Aorta (tissue), 5 donors: ENCODE measurements at places on chromosomes 16 and 17. TPM values are rescaled to one million over a fixed set of nuclear protein-coding genes. Genes with fewer than 3 reads are reported as not detected.

The LRRC75A gene
- total RNA-seq = 4.8 TPM

The SRCAP gene
- 55.0 TPM for total RNA-seq

The DPEP2NB gene
- total RNA-seq = not detected

The CDRT15L2 gene
- total RNA-seq = not detected

The SNX20 gene
- 2.7 TPM for total RNA-seq

The TSPOAP1 gene
- 9.0 TPM for total RNA-seq

The GP1BA gene
- total RNA-seq = not detected

The HOXB1 gene
- total RNA-seq = not detected

The TMEM98 gene
- 65.8 TPM for total RNA-seq

The MYCBPAP gene
- total RNA-seq = 1.8 TPM

The NPIPA3 gene
- 8.0 TPM for total RNA-seq

The NKD1 gene
- total RNA-seq = 55.2 TPM

The FZD2 gene
- 22.1 TPM for total RNA-seq

The ZG16B gene
- total RNA-seq = not detected

The HEXIM1 gene
- 48.7 TPM for total RNA-seq

The ASGR1 gene
- total RNA-seq = 3.9 TPM

The PRM3 gene
- total RNA-seq = not detected

GRCh38 chr16:82031116-82032084 lies 3.7 kb upstream of the HSD17B2 start:
- no peak for DNase-seq

DNA sequence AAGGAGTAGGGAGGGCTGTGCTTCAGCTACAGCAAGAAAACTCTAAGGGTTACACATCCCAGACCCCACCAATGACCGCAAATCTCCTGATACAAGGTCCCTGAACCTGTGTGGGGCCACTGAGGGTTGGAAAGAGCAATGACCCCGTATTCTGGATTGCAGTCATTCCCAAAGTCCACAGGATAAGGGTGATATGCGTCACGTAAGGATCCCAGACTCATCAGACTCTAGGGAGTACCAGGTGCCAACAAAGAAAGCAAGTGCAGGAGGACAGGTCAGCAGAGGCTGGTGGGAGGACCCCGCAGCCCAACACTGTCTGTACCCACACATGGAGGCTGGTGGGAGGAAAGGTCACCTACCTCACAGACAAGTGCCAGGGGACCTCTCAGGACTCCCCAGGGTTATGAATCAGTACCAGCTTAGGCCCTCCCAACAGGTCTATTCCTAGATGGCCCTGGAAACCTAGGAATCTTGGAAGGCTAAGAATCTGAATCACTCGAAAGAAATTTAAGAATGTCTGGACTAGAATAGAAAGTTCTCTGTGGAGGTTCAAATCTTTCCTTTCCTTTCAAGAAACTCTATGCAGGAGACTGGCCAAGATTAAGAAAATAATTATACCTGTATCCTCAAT lies 16.2 kb downstream of the PITPNA start:
- DNase-seq = no peak

DNA sequence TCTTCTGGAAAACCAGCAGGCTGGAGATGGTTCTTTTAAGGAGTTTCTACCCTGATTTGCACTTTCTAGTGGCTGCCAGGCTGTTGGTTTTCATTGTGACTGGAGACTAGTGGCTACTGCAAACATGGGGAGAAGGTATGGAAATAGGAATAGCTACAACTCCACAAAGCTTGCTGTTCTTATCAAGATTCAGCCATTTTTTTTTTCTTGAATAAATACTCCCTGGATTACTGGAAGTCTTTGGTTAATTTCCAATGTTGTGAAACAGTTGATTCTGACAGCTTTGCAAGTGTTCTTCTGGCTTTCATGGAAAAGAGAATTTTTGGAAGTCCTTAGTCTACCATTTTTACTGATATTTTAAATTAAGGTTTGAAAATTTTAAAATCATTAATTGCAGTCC lies 277.7 kb downstream of the HS3ST3A1 start:
- DNase-seq = no peak

DNA sequence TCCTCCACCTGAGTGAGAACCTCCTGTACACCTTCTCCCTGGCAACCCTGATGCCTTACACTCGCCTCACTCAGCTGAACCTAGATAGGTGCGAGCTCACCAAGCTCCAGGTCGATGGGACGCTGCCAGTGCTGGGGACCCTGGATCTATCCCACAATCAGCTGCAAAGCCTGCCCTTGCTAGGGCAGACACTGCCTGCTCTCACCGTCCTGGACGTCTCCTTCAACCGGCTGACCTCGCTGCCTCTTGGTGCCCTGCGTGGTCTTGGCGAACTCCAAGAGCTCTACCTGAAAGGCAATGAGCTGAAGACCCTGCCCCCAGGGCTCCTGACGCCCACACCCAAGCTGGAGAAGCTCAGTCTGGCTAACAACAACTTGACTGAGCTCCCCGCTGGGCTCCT lies 679 bp downstream of the GP1BA start:
- DNase-seq = no peak

GRCh38 chr17:11121341-11121985 lies 119.5 kb upstream of the SHISA6 start:
- no peak for DNase-seq

- no peak for DNase-seq
These were observed 5.1 kb downstream of the TMEM235 start for GRCh38 chr17:78236362-78237127.

GRCh38 chr16:12271006-12271405 lies 294.5 kb downstream of the SNX29 start:
- DNase-seq = no peak

DNA sequence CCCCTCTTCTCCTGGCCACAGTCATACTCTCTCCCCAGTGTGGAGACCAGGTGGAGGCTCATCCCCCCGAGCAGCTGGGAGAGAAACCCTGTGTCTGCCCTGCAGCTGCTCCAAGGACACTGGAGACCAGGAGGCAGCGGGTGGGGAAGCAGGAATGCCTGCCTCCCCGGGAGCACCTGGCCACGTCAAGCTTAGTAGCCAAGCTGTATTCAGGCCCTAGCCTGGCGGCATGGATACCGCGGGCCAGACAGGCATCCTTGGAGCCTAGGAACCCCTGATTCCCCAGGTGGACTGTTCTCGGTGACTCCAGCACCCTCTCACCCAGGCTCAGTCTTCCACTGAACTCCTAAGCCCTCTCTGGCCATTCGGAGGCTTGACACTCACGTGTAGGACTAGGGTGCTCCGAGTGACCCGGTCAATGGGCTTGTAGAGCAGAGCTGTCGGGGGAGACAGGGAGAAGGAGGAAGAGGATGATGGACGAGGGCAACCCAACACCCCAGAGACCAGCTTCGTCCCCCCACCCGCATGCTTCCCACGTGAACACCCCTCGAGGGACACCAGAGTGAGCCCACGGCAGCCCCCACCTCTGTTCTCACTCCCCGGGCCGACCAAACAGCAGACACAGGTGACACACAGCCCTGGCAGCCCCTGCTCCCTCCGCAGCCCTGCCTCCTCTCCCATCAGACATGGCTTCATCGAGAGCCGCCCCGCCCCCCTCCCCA lies 76.5 kb downstream of the TIMM22 start:
- DNase-seq = peak; percentile 64

GRCh38 chr17:60652454-60653247 lies 25.0 kb upstream of the BCAS3 start:
- DNase-seq = no peak

- no peak for DNase-seq
These were observed 924 bp downstream of the ZNF598 start for GRCh38 chr16:2008631-2009163.

GRCh38 chr17:6668727-6669425 lies 17.3 kb downstream of the C17orf100 start:
- no peak for DNase-seq

DNA sequence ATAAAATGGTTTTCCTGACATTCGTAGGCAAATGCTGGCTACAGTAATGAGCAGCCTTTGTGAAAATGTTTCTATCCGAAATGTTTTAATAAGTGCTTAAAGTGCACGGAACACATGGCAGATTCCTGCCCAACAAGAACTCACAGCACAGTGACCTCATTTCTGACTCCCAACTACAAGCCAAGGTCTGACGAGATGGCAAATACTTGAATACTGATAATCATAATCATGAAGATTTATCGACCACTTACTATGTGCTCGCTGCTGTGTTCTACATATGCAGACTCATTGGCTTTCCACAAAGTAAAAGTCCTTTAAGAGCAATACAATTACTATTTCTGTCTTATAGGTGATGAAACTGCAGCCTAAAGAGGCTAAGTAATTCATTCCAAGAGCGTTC lies 238.1 kb upstream of the CDH5 start:
- no peak for DNase-seq

DNA sequence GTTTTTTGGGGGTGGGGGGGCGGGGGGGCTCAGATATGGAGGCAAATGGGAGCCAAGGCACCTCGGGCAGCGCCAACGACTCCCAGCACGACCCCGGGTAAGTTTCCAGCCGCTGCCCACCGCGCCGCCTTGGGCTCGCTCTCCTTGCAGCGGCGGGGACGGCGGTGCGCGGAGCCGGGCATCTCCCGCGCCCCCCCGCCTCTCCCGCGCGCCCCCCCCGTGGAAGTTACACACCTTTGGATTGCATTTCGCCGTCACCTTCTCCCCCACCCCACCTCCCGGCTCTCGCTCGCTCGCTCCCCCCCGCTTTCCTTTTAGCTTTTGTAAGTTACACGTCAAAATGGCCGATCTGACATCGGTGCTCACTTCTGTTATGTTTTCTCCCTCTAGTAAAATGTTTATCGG lies 387 bp downstream of the MSI2 start:
- peak; percentile 44 for DNase-seq

DNA sequence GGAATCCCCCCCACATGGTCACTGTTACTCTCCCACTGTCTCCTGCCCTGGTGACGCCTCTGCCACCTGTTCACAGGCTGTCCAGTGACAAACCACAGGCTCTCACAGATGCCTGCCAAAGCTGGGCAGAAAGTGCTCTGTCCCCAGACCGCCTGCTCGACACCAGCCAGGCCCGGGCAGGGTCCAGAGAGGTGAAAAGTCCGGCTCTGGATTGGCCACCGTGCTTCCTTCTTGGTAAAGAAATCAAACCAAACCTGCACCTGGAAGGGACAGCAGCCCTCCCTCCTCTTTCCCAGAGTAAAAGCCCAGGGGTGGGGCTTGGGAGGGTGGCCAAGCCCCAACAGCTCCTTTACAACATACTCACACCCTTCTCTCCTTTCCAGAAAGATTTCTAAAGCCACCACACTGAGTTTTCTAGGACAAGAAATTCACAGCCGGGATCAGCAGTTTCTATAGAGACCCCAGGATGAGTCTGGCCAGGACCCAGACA lies 6.2 kb downstream of the PCGF2 start:
- DNase-seq = no peak

- no peak for DNase-seq
These were observed 30.9 kb downstream of the PAFAH1B1 start for GRCh38 chr17:2624292-2624731.

DNA sequence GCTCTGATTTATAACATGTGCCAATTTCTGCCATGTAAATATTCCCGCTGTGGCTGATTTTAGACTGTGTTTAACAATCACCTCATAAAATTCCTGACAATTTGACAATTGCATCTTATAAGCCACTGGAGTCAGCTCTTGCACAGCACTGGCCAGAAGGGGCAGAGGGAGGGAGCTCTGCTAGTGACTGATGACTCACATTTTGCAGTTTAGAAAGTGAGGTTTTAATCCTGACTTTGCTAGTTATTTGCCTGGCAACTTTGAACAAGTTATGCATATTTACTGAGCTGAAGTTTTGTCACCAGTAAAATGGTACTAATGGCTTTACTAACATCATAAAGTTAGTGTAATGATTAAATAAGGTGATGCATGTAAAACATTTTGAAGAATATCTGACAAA lies 452.3 kb downstream of the CNTNAP4 start:
- DNase-seq = no peak

DNA sequence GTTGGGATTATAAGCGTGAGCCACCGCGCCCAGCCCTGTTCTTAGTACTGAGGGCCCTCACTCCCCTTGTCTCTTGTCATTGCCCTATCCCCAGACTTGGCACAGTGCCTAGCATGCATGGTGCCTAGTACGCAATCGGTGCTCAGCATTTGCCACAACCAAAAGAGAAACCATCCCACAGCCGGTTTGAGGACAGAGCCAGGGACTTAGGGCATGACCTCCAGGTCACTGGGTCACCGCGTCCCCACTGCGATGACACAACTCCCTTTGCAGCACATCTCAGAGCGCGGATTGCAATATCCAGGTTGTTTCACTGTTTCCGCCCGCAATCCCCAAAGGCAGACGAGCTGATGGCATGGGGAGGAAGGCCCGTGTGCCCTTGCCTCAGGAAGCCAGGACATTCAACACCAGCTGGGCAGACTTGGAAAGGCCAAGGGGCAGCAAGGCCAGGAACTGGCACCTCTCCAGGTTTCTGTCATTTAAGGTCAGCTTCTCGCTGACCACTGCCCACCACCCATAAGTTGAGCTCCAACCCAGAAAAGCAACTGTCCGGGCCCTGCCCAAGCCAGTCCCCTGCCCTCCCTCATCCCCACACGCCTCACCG lies 274.5 kb downstream of the MRTFB start:
- DNase-seq = no peak

GRCh38 chr16:48318630-48319029 lies 66.6 kb downstream of the SIAH1 start:
- DNase-seq = peak; percentile 52

DNA sequence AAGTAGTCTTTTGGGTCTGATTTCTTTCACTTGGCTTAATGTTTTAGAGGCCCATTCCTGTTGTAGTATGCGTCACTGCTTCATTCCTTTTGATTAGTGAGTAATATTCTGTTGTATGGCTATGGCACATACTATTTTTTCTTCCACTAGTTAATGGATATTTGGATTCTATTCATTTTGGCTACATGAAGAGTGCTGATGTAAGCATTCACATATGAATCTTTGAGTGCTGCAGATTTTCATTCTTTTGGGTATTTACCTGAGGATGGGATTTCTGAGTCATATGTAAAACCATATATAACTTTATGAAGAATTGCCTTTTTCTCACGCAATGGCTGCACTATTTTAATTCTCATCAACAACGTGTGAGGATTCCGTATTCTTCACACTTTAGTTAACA lies 113.6 kb downstream of the AHSP start:
- DNase-seq = no peak

- no peak for DNase-seq
These were observed 107.8 kb downstream of the CYB561 start for GRCh38 chr17:63338272-63338671.

DNA sequence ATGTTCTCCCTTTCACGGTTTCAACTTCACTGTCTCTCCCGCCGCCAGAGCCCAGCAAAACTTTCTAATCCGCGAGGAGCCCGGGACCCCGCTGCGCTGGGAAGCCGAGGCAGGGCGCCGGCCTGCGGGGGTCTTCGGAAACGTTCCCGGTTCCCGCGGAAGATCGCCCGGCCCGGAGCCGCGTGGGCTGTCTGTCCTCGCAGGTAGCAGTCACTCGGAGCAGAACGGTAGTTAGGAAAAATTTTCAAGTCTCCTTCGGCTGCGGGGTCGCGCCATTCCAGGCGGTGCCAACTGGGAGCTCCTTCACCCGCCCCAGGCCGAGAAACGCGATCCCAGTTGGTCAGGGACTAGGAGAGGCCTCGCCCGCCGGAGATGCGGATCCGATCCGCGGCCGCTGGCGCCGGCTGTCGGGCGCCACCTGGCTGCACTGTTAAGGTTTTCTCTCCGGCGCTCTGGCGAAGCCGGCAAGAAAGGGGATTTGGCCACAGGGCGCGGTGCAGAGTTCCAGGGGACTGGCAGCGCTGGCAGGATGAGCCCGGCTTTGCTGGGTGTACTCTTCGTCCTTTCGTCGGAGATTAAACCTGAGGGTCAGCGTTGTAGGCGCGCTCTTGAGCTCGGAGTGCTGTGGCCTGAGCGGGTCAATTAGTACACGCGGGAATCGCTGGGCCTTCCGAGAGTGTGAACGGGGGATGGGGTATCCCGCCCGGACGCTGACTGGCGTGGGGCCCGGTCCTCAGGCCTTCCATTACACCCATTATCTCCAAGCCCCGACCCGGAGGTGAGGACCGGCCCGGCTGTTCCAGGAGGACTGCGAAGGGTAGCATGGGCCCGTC lies 135.4 kb downstream of the KCNJ12 start:
- peak; percentile 94 for DNase-seq
